ENCODE measurements at places on chromosomes 16 and 17.
A peak's percentile ranks its signal among the peaks of the same experiment; 100 is the strongest.

GRCh38 chr17:61397086-61397842 lies 2.4 kb upstream of the TBX2 start:
- peak; percentile 67 for DNase-seq

GRCh38 chr17:73785958-73786743 lies 141.9 kb upstream of the SDK2 start:
- DNase-seq = no peak

DNA sequence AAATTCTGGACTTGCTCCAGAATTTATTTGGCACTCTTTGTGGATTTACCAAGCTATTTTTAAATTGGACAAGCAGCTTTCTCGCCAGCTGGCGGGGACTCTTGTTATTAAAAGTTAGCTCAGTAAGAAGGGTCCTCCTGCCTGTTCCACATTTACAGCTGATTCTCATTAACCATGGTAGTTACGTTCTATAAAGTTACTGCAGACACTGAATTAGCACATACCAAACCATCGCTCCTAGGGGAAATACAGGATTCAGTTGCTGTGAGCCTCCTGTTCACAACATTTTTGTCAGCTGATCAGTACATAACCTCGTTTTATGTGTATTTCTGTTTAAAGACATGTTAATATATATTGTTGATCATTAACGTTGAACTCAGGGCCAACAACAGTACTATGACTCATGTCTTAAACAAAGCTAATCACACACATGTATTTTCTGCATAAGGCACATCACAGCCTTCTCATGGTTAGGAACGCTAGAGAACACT lies 4.2 kb downstream of the LDAF1 start:
- peak; percentile 49 for DNase-seq

GRCh38 chr17:62648956-62649294 lies 21.5 kb downstream of the MRC2 start:
- no peak for DNase-seq

- no peak for DNase-seq
Observed at GRCh38 chr16:58096249-58096648, 32.9 kb downstream of the CFAP20 start.

DNA sequence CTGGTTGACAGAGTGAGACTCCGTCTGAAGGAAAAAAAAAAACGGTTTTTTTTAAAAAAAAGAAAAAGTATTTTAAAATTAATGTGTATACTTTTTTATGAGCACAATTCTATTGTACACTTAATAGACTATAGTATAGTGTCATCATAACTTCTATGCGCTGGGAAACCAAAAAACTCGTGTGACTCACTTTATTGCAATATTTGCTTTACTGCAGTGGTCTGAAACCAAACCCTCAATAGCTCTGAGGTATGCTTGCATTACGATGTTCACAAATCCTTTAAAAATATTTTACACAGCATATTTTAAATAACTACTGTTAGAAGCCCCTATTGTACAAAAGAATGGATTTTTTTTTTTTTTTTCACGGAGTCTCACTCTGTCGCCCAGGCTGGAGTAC lies 12.4 kb upstream of the MAP2K6 start:
- no peak for DNase-seq

- DNase-seq = no peak
Observed at GRCh38 chr17:63366241-63366566, 79.9 kb downstream of the CYB561 start.

- DNase-seq = no peak
Observed at GRCh38 chr16:86391486-86391885, 118.8 kb upstream of the FOXF1 start.

- DNase-seq = no peak
Observed at GRCh38 chr16:22014271-22014873, 6.5 kb downstream of the MOSMO start.

GRCh38 chr17:10316801-10317542 lies 55.8 kb downstream of the MYH13 start:
- peak; percentile 76 for DNase-seq

- no peak for DNase-seq
Observed at GRCh38 chr16:77169650-77170236, 21.2 kb upstream of the MON1B start.

- no peak for DNase-seq
Observed at GRCh38 chr17:5133311-5133710, 17.5 kb downstream of the USP6 start.

DNA sequence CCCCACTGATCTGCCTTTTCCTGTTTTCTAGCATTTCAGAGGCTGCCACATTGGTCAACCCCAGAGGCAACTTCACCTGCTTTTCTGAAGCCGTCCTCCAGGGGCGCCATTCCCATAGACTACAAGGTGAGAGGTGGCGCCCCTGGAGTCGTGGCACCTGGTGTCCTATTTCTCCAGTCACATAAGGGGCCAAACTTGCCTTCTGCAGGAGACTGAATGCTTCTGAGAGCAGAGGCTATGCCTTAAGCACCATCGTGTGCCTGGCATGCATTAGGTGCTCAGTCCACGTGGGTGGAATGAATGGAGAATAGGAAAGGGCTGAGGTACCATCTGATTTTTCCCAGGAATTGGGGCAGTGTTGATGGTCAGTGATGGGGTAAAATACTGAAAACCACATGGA lies 164.8 kb downstream of the HAPSTR1 start:
- no peak for DNase-seq

- no peak for DNase-seq
Observed at GRCh38 chr17:37123941-37124820, 175.4 kb downstream of the AATF start.

GRCh38 chr17:83061586-83061985 lies 17.8 kb upstream of the METRNL start:
- peak; percentile 15 for DNase-seq

DNA sequence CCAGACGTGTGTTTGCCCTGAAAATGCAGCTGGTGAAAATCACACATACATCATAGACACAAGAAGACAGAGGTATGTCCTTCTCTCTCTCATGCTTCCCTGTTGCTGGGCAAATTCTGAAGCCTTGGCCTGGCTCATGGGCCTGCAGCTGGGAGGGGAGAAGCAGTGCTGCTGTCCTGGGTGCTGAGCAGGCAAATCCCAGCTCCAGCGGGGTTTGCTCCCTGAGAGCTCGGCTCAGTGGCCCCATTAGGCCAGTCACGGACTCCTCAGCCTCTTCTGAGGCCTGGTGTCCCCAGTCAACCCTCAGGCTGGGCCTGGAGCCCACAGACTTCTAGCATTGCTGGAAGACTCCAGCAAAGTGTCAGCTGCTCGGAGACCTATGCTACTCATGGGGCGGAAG lies 11.7 kb downstream of the RHBDL3 start:
- peak; percentile 65 for DNase-seq

DNA sequence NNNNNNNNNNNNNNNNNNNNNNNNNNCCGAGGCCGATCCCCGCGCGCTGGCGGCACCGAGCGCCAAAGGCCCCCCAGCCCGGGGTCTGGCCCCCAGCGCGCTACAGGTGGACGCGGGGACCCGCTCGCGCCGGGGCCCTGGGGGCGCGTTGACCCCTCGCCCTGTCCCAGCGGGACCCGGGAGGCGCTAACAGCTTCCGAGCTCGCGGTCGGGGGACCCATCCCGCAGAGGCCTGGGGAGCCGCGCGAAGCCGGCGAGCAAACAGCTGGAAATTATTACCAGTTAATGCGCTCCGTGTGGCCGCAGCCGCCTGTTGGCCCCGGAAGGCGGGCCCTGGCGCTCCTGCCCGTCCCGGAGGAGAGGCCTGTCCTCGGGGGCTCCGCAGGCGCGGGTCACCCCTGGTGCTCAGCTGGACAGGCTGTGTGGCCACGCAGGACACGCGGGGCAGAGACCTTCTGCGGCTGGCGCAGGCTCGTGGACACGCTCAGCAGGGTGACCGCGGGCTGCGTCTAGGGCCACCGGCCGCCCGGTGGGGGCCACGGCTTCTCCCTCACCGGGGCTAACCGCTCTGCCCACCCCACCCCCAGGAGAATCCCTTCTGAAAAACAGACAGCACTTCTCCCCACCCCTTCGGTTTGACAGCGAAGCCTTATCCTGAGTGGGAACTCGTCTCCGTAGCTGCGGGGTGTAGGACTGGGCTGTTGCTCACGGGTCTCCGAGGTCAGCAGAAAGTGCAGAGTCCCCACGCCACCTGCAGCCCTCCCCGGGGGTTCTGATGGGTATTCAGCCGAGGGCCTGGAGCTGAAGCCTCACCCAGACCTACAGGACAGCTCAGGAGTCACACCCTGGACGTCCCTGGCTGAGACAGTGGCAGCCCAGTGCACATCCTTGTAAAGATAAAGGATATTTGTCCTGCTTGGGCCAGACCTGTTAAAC lies 138.7 kb upstream of the RPH3AL start:
- DNase-seq = peak; percentile 85

- DNase-seq = no peak
Observed at GRCh38 chr17:45332989-45333701, 16.3 kb upstream of the MAP3K14 start.

DNA sequence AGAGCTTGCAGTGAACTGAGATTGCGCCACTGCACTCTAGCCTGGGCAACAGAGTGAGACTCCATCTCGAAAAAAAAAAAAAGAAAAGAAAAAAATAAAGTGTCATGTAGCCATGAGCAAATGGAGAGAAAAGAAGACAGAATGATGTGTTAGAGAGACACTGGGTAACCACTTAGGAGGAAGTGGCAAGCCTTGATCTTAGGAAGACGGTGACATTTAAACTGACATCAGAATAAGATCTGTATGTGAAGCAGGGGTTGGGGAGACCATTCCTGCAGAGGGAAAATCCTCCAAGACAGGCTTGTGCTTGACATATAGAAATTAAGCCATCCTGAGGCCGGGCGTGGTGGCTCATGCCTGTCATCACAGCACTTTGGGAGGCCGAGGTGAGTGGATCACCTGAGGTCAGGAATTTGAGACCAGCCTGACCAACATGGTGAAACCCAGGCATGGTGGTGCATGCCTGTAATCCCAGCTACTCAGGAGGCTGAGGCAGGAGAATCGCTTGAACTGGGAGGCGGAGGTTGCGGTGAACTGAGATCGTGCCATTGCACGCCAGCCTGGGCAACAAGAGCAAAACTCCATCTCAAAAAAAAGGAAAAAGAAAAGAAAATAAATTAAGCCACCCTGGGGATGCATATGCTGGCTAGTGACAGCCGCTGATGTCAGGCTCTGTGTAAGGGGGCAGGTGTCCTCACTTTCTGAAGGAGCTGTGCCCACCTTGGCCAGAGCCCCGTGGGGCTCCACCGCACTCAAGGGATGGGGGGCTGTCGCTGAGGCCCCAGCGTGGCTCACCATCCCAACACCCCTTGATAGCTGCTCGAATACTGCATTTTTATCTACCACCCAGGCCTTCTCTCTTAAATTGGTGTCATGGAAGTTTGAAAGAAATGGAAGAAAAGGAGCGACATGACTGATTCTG lies 13.1 kb upstream of the CYB5B start:
- no peak for DNase-seq

- DNase-seq = no peak
Observed at GRCh38 chr17:68868708-68869107, 86.5 kb downstream of the ABCA8 start.

DNA sequence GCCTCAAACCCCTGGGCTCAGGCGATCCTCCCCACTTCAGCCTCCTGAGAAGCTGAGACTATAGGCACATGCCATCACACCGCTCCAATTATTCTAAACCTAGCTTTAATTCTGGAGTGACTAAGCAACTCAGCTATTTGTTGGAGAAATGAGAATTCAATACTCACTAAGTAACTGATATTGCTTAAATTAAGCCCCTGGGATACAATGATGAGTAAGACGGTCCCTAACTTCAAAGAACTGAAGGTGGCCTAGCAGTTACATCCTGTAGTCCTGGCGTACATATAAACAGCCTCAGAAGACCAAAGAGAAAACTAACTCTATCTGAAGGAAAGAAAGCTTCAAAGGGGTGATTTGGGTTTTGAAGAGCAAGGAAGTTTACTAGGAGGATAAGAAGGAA lies 25.0 kb downstream of the XPO6 start:
- DNase-seq = no peak

DNA sequence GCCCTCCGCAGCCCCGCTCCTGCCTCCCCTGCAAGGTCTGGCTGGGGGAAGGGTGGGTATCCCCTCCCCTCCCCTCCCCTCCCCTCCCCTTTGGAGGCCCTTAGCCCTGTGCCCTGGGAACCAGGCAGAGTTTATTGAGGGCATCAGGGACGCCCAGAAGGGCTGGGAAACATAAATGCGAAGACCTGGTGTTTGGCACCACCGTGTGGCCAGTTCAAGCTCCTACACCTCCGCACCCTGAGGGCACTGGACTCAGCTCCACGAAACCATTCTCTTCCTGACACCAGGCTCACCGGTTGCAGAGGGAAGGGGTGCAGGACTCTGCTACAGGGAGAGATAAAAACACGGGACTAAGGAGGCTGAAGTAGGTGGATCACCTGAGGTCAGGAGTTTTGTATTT lies 1.0 kb upstream of the AIPL1 start:
- peak; percentile 59 for DNase-seq

DNA sequence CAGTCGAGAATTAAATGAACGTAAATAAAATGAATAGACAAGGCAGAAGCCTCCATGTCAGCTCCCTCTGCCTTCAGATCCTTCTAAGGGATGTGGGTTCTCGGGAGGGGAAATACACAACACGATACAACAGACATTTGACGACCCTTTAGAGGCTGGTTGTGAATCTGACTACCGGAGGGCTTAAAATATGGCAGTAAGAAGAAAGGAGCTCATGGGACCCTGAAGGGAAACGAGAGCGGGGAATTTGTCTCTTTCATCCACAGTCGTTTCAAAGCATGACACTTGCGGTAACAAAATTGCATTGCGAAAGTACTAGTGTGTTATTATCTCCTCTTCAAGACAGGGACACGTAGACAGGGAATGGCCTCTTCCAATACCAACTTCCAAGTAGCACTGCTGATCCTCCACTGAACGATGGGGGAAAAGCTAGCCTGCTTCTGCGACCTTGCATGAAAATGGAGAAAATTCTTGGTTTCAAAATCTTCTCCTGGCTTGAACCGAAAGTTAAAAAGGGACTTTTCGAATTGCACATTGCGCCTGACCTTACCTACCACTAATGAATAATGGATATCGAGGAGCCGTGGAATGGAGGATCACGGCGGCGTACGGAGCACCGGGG lies 1.2 kb upstream of the TNRC6C start:
- DNase-seq = no peak

DNA sequence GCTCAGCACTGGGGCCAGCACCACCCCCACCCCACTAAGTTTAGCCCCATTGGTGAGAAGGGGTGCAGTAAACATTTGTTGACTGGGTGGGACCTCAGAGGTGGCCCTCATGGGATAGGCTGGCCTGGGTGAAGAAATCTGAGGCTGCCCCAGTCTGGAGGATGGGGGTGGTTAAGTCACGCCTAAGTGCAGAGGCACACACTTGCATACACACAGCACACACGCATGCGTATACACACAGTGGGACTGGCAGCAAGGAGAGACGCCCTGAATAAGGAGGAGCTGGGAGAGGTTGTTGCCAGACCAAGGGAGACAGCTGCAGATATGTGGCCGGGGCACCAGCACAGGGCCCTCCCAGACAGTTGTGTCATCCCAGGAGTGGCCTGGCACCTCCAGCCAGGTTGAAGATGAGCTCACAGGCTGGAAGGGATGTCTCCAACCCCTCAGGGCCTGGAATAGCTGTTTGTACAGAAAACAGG lies 3.0 kb upstream of the BCAR1 start:
- peak; percentile 57 for DNase-seq
